ENCODE measurements at places on chromosomes 2 and 18. TPM values are rescaled to one million over a fixed set of nuclear protein-coding genes. Genes with fewer than 3 reads are reported as not detected.

- peaks cover 3% of the 10 kb centered on the region for H3K27me3 ChIP-seq
- no peaks in the 10 kb centered on the region for H3K4me1 ChIP-seq
- no peak overlapping the region for H3K4me3 ChIP-seq
- no peaks in the 10 kb centered on the region for H3K36me3 ChIP-seq
Measured at GRCh38 chr2:18525236-18525635, 35.2 kb downstream of the RDH14 start.

- no peaks in the 10 kb centered on the region for H3K36me3 ChIP-seq
- H3K4me3 ChIP-seq, result no peak overlapping the region
Measured at GRCh38 chr18:60279391-60279790, 93.2 kb downstream of the MC4R start.

DNA sequence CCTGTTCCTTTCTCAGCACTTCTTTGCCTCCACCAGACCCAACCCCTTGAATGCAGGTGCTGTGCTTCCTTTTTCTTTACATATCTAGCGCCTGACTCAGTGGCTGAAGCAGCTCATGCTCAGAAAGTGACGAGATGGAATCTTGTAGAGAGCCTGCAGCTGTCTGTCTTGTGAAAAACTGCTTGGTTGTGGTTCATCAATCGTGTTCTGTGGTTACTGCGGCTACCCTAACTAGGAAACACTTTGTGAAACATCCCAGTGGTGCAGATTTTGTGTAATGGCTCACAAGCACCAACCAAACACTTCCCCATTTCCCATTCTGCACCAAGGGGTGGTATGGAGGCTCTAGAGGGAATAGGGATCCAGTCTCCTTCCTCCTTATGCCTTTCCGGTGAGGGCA, 307.2 kb upstream of the MMADHC start:
- H3K36me3 ChIP-seq, result no peaks in the 10 kb centered on the region
- peaks cover 2% of the 10 kb centered on the region for H3K27me3 ChIP-seq
- H3K27ac ChIP-seq, result no peak overlapping the region
- no peak for DNase-seq
- H3K4me1 ChIP-seq, result no peaks in the 10 kb centered on the region

DNA sequence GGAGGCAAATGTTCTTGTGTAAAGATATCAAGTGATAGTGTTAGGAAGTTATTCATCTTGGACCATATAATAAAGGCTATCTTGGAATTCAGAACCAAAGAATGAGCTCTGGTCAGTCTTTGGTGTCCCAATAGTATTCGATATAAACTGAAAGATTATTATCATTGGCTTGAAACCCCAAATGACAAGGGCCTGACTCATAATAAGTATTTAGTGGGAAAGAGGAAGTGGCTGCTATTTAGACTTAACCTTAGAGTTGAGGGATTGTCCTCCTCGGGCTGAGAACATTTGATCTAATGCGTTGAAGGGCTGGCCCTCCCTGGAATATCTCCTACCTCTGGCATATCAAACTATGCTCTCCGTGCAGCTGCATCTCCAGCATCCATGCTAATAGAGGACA, 67.5 kb downstream of the CDH20 start:
- H3K36me3 ChIP-seq, result no peaks in the 10 kb centered on the region
- no peak for DNase-seq
- H3K4me3 ChIP-seq, result no peak overlapping the region
- no peak overlapping the region for H3K27ac ChIP-seq
- H3K4me1 ChIP-seq, result no peaks in the 10 kb centered on the region

MFSD6 gene
- polyA plus RNA-seq, result 35.1 TPM

CRYGD gene
- not detected for polyA plus RNA-seq

SPHKAP gene
- polyA plus RNA-seq, result not detected

RHOB gene
- polyA plus RNA-seq, result 0.91 TPM
